ENCODE measurements at places on chromosomes 2 and 18.

DNA sequence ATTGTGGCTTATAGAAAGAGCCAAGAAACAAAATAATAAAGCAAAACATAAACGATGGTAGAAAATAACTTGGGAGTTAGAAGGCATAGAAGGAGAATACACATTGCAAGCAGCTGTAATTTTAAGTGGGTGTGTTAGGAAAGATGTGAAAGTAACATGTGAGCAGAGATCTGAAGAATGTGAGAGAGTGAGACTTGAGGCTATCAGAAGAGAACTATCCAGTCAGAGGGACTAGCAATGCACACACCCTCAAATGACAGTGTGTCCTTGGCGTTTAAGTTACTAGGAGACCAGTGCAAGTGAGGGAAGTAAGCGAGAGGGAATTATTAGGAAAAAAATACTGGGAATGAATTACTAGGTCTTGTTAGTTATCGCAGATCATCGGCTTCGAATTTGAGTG lies 304.9 kb downstream of the DSEL start:
- no peak for DNase-seq

DNA sequence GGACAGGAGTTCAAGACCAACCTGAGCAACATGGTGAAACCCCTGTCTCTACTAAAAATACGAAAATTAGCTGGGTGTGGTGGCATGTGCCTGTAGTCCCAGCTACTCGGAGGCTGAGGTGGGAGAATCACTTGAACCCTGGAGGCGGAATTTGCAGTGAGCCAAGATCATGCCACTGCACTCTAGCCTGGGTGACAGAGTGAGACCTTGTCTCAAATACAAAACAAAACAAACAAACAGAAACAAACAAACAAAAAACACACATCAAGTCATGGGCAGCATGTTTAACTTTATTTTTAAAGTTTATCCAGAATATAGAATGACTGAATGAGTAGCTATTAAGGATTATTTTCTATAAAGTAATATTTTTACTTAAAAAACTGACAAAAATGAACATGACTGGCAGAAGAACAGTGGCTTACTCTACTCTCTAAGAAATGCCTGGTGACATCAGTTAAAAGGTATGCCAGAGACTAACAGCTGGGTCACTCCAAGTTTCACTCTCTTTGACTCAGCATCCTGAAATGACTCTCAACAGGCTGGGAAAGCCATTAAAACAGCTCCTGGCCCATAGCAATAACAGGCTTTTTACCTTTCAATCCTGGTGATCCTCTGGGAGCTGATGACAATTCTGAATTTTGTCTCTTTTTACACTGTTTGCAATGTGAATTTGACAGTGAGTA lies 281.6 kb upstream of the STON1 start:
- DNase-seq = peak; percentile 64

DNA sequence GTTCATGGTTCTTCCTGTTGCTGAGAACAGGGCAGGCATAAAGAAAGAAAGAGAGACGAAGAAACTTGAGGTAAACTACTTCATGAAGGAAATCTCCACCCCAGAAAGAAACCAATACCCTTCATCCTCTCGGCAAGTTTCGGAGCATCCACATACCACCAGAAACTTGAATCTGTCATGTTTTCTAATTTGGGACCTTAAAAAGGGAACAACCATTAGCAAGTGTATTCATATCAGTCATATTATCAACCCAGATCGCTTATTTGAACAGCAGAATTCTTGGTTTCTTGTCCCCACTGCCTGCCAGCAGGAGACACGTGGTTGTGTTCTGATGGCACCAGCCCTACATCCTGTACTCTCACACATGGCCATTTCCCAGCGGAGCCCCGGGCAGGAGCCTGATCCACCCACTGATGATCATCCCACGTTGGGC lies 53.2 kb upstream of the FZD7 start:
- no peak for DNase-seq

- peak; percentile 94 for DNase-seq
Measured at GRCh38 chr2:172103471-172104272, 972 bp upstream of the DLX2 start.

DNA sequence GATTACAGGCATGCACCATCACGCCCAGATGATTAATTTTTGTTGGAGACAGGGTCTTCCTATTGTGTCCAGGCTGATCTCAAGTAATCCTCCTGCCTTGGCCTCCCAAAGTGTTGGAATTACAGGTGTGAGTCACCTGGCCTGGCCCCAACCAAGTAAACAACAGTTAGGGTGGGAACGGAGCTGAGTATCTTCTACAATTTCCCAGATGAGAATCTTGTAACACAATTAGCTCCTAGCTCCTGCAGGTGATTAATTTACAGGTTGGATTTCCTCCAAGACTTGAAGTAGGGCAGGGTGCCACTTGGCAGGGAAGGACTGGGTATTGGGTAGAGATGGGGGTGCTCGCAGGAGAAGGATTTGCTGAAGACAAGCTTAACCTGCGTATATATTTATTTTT lies 17.8 kb downstream of the NLRC4 start:
- peak; percentile 67 for DNase-seq

DNA sequence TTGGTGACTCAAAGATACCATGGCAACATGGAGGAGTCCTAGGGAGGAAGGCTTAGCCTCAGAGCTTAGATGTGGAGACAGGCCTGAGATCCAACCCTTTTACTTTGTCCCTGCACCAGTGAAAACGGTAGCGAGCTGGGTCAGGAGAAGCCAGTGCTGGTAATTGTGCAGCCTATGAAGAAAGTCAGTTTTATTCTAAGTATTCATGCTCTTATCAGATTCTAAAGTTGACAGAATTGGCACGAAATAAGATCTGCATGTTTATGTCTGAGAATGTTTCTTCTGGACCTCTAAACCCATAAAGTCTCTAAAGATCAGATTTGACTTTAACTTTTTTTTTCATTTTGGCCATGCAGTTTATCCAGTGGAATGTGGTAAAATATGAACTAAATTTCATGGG lies 93.8 kb downstream of the SCG2 start:
- no peak for DNase-seq

DNA sequence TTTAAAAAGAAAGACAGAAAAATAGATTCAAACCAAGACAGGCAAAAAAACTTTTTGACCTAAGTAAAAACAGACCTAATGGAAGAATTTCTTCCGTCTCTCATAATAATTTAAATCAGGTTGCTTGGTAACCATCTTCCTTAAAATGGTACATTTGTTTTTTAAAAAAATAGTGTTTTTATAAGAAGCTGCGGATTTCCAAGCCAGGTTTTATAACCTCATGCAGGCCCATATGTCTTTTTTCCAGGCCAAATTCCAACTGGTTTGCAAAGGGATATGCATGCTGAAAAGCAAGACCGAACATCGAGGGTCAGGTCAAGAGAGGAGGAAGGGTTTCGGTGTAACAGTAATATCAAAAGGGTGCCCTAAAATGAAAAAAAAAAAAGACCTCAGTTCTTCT lies 172.9 kb downstream of the MAIP1 start:
- peak; percentile 37 for DNase-seq

GRCh38 chr2:62321380-62322289 lies 125.7 kb downstream of the B3GNT2 start:
- no peak for DNase-seq

DNA sequence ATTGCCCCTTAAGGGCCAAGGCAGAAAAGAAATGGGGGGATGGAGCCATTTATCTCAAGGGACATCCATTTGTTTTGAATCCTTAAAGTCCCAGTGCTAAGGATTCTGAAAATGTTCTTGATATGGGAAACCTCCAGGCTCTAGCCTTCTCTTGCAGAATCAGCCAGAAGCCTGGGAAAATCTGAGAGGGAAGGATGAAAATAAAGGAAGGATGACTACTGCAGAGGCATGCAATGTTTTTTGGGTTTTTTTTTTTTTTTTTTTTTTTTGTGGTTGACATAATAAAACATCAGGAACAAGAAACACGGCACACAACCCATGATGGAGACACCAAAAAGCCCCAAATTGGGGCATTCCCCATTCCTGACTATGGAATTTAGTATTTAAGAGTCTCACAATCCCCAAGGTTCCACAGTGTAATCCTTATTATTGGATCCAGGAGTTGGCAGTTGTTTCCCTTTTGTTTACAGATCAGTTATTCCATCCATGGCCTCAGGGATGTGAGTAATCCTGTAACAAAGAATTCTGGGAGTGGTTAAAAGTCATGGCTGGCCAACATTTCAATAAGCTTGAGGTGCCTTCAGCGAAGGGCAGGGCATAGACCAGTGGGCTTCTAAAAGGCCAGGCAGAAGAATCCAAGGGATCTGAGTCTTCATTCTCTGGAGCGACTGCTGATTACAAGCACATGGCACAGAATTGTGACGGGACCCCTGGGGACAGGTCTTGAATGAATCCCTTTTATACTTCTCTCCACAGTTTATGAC lies 337.5 kb downstream of the GULP1 start:
- no peak for DNase-seq

DNA sequence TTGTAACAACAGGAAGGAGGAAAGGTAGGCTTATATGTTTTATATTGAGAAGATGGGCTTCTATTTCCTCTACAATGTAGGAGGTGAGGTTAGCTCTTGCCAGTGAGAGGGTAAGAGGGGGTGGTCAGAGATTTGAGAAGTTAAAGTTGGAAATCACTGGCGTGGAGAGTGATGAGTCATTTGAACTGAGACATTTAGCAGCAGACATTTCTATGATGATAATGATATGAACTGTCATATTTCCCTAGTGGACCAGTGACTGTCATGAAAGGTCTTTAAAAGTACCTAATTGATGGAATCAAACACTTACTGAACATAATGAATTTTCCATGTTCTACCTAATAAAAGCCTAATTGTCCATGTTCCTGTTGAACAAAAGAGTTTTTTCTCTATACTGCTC lies 126.1 kb downstream of the FAM161A start:
- DNase-seq = no peak

DNA sequence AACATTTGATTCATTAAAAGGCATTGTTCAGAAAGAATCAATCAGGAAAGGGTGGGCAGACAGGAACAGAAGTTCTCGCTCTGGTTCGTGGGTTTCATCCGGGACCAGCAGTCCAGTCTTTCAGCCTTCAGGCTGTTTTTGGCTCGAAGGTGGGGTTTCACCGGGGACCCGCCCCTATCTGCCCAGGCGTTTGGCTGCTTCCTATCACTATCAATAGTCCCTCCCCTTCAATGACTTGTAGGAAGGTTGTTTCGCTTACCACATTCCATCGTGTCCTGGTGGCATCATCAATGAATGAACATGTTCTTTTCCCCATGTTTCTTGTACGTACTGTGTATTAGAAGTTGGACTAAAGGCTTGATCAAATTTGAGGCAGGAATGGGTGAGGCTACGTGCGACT lies 130.3 kb downstream of the NEDD4L start:
- DNase-seq = no peak

- DNase-seq = no peak
Measured at GRCh38 chr2:214529021-214529420, 118.2 kb downstream of the VWC2L start.

- no peak for DNase-seq
Measured at GRCh38 chr2:185507719-185508118, 230.9 kb upstream of the FSIP2 start.

Measured in stomach (tissue), 19 donors.